Stimulated activated CD4-positive, alpha-beta T cell treated with anti-CD3 and anti-CD28 coated beads, Interleukin-1b, Interleukin-23, amount 100 ng/mL, for 4 hours (primary cell): ENCODE measurements at places on chromosomes 4 and X.

DNA sequence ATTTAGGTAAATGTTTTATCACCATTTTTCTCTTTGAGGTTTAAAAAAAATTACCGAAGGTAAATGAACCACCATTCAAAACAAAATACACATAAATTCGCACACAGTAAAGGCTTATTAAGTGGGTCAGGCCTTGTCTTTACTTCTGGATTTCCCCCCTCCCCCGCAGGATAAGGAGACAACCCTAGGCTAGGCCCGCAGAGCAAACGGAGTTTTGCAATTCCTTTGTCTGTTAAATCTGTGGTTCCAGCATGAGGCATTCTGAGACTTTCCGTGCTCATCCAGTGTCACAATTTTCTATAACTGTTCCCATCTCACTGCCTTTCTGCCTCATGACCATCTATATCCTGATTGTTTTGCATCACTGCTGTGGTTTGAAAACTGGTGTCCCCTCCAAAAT, 307.4 kb downstream of the DCHS2 start:
- DNase-seq: no peak

GRCh38 chr4:185395238-185395955, at the start of gene LRP2BP:
LRP2BP (minus strand) TSS chr4:185395924; CDS start chr4:185378186, 17,738 bp downstream.
- no peak for DNase-seq

DNA sequence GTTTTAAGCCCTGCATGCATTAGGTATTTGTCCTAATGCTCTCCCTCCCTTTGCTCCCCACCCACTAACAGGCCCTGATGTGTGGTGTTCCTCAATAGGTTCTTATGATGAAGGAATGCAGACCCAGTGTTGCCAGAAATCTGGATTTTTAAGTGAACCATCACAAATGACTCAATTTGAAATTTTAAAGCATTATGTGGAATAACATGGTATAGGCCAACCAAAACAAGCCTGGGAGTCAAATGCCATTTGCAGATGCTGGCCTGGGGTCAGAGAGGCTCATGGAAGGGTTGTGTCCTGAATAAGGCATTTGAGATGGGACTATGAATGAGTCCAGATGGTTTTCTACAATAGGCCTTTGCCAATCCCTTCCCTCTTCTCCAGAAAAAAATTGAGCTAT, 179.6 kb downstream of the SHROOM3 start:
- DNase-seq: no peak

GRCh38 chr4:153634738-153635353, 49.2 kb upstream of the TLR2 start:
- no peak for DNase-seq

GRCh38 chr4:8645753-8646124, 53.2 kb downstream of the CPZ start:
- DNase-seq: no peak

DNA sequence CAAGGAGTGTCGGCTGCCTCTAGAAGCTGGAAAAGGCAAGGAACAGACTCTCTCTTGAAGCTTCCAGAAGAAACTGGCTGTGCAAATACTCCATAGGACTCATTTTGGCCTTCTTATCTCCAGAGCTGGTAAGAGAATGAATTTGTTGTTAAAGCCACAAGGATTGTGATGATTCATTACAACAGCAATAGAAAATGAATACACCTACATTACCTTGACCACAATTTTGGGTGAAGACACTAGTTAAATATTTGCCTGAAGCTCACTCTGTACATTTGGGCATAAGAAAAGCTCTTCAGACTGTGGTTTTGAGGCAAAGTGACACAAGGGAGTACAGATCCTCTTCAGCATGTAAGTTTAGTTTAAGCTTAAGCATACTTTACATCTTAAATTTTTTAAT, 134.5 kb upstream of the TLL1 start:
- no peak for DNase-seq

DNA sequence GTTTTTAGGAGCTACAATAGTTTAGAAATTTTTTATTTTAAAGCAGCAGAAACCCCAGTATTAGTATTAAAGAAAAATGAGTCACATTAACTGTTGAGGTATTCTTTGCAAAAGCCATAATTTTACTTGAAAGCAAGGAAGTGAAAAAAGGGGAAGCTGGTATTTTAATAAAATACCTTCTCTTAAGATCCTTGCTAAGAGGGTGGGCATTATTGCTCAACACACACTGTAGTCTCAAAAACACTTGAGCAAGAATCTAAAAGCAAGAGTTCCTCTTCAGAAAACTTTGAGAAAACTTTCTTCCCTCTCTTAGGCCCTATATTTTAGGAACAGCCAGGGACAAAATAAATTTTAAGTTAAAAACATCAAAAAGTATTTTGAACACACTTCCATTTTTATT, 259.4 kb upstream of the DIAPH2 start:
- no peak for DNase-seq

- no peak for DNase-seq
These were observed at the start of gene PNMA5 for GRCh38 chrX:152993933-152994332. PNMA5 (minus strand) TSS chrX:152994116; CDS start chrX:152991598, 2,518 bp downstream.

GRCh38 chr4:187006189-187006618, 282.5 kb upstream of the FAT1 start:
- no peak for DNase-seq

DNA sequence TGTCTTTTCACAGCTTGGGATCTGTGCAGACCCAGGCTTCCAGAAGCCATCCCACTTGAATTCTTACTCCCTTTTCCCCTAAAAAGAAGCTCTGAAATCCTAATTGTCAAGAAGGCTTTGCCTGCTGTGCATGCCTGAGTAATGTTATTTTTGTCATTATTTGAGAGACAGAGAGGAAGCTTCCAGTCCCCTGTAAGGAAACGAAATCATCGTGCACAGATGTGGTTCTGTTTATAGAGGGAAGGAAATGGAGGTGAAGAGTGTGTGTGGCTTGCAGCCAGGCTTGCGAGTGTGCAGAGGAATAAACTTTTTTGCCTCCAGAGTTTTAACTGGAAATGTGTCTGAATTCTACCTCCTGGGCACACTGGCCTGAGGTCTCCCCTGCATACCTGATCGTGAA, 70.2 kb downstream of the TBL1X start:
- no peak for DNase-seq

GRCh38 chr4:146255874-146256273, 41.5 kb downstream of the REELD1 start:
- DNase-seq: no peak
